ENCODE measurements at places on chromosomes 16 and 17.
A peak's percentile ranks its signal among the peaks of the same experiment; 100 is the strongest.

DNA sequence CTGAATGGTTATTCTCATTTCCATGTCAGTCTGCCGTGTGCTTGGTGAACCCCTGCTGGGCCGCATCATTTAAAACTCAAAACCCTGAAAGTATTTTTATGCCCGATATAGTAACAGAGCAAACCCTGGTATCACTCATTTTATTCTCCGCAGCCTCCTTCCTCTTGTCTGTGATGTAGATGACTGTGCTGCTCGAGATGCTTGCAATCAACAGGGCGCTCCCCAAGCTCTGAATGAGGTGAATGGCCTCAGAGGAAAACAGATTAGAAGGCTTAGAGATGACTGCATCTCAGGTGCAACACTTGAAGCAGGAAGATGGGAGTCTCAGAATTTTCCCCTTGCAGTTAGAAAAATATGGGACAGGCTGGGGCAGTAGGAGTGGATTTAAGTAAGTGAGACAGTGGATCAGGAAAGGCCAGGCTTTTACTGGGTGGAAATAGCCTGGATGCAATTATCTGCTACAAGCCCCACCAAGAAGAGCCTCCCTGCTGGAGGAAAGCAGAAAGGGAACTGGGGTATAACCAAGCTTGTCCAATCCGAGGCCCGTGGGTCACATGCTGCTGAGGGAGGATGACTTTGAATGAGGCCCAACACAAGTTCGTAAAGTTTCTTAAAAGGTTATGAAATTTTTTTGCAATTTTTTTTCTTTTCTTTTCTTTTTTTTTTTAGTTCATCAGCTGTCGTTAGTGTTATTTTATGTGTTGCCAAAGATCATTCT lies 166.9 kb downstream of the CDH13 start:
- no peak for DNase-seq

- peak; percentile 58 for DNase-seq
Observed at GRCh38 chr16:1543085-1543896, 9.8 kb downstream of the TMEM204 start.

GRCh38 chr16:71536752-71537499 lies 10.7 kb downstream of the CHST4 start:
- no peak for DNase-seq

DNA sequence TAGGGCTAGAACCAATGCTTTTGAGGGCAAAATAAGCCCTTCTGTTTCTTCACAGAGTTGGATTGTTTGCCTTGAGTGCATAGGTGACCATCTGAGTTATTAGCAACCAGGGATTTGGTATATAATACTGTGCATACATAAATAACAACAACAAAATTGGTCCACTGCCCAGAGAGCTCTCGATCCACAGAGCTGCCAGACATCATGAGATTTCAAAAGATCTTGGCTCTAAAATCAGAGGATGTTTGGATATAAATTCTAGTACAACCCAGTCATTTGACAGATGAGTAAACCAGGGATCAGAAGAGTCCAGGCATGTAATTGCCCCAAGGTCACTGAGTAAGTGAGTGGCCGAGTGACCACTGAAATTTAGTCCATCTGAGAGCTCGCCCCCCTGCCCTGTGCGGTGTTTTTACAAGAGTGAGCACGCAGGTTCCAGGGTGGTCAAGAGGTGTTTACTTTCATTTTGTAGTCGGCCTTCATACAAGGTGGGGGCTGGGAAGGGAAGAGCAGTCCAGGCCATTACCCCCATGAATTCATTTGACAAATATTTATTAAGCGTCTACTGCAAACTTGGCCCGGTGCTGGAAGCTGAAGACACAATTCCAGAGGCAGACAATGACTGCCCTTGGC lies 1.8 kb upstream of the MT2A start:
- DNase-seq, result no peak

- DNase-seq, result no peak
Observed at GRCh38 chr17:9432934-9433421, 142.6 kb downstream of the STX8 start.

DNA sequence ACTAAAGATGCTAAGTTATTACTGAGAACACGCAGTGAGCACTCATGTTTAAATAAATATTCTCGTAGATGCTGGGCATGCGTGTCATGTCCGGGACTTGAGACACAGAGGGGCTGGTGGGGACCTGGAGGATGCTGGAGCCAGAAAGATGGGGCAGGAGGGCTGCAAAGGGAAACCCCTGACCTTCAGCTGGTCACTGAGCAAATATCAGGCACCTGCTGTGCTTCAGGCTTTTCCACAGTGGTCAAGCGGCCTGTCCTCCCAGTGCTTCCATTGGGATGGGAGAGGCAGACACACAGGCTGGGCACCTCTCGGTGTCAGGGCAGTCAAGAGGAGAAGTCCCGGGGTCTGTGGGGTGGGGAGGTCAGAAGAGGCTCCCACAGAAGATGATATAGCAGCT lies 211.4 kb downstream of the GSG1L start:
- DNase-seq, result no peak

DNA sequence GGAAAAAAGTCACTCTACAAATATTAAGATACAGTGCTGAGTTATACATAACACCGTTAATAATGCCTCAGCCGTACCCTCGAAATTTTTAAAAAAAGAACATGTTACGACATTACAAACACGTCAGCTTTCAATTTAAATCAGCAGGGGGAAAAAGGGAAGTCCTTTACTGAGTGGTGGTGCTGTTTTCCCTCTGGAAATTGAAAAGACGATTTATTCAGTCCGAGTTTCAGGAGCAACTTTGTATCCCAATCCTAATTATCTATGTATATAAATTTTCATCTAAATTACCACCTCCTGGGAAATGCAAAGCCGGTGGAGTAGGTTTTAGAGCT lies 1.3 kb downstream of the NETO2 start:
- peak; percentile 15 for DNase-seq

DNA sequence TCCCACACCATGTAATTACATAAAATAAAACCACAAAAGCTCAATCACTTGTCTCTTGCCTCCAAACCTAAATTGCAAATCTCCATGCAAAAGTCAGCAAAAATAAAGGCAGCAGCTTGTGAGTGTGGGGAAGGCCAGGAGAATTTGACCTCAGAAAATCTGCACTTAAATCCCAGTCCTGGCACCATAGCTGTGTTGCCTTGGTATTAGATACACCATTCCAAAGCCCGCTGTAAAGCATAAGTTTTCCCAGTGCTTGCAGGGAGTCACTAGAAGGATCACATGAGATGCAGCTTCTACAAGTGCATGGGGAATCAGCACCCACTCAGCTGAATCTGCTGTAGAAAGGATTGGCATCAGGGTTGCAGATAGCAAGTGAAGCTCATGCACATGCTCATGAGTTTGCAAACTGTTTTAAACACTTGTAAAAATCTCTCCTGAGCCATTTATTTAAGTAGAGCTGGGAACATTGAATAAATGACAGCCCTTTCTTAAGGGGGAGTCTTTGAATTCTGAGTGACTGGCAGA lies 495.0 kb upstream of the HSBP1 start:
- DNase-seq, result no peak

DNA sequence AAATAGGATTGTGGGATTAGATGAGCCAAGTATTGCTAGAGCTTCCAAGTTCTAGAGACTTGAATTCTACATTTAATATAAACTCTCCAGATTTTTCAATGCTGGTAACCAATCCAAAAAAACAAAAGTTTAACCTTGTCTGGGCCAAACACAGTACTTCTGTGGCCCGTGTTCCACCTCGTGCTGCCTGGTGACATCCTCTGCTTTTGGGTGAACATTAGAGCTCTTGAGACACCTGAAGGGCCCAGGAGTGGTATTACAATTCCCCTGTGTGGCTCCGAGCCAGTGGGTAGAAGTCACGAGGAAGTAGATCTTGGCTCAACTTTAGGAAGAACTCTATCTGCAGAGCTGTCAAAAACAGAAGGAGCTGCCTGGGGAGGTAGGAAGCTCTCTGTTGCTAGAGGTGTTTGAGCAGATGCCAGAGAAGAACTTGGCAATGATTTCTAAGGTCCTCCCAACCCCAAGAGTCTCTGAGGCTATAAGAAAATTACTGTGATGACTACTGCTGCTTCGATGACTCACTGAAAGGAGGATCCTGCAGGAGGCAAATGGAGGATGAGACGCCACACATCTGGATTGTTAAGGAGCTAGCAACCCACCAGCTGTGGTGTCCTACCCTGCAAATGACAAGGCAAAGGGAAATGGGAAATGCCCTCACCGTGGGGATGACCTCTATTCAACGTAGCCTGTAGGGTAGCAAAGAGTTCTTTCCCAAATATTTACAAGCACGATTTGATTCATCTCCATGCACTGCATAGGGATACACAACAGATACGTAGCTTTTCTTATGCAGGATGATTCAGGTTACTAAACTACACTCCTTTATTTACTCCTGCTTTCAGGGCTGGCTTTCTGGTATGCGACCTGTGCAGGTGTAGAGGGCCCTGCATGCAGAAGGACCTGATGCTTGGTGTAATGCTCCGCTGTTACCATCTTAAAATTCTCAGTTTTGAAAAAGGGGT lies 45.8 kb upstream of the GAS7 start:
- no peak for DNase-seq

DNA sequence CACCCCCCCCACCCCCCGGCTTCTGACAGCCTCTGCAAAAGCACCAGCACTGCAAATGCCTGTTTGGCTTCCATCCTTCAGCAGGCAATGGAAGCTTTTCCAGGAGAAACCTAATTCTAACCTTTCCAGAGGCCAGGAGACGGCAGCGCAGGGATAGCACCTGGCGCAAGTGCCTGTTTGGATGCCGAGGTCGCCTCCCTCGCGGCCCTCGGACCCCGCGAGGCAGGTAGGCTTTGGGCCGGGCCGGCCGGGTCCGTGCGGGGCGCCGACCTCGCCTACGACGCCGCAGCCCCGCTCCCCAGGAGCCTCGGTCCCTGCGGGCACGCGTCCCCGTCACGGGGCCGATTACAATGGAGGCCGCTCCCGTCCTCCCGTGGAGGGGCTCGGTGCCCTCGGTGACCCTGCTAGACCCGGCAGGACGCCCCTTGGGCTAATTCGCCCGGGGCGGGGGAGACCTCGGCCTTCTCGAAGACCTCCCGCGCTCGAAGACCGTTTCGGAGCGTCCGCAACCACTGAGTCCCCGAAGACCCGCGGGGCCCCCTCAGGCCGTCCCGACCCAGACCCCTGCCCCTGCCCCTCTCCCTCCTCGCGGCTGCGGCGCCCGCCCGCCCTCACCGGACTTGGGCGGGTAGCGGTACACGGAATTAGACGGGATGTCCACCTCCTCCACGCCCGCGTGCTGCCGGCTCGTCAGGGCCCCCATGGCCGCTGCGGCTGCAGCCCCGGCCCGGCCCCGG lies 587 bp downstream of the RNF157 start:
- DNase-seq, result no peak

- DNase-seq, result peak; percentile 2
Observed at GRCh38 chr17:59300941-59301340, 30.5 kb upstream of the YPEL2 start.

GRCh38 chr16:24609740-24610415 lies 70.5 kb downstream of the RBBP6 start:
- no peak for DNase-seq

DNA sequence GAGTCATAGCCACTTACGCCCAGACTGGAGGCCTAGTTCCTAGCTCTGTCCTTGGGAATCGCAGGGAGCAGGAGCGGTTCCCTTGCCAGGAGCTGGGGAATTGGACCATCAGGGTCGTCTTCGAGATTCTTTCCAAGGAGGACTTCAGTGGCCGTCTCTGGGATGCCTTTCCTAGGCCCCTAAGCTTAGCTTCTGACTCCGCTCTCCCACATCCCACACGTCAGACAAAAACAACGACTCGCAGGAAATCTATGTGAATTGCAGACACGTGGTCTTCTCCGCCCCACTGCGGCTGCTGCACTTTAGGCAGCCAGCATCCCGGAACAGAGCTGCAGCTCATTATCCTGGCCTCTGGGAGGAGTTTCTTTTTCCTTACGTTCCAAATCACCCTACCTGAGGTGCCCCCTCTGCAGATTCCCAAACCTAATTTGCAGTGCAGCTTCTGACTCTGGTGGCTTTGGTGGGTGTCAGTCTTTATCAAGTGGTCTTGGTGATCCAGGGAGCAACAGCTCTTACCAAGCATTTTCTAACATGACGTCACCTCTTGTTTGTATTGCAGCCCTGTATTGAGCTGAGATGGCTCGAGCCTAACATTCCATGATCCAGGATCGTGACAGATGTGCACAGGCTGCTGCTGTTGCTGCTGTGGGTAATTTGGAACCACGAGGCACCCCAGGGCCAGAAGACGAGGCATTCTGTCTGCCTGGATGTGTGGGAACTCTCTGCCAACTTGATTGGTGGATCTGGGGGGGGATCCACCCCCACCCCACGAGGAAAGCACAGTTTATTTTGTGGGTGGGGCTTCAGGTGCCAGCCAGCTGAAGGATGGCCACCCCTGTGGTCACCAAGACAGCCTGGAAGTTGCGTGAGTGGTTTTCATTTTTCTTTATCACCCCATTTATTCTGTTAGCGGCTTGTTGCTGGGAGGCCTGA lies 1.1 kb downstream of the KATNB1 start:
- peak; percentile 29 for DNase-seq

DNA sequence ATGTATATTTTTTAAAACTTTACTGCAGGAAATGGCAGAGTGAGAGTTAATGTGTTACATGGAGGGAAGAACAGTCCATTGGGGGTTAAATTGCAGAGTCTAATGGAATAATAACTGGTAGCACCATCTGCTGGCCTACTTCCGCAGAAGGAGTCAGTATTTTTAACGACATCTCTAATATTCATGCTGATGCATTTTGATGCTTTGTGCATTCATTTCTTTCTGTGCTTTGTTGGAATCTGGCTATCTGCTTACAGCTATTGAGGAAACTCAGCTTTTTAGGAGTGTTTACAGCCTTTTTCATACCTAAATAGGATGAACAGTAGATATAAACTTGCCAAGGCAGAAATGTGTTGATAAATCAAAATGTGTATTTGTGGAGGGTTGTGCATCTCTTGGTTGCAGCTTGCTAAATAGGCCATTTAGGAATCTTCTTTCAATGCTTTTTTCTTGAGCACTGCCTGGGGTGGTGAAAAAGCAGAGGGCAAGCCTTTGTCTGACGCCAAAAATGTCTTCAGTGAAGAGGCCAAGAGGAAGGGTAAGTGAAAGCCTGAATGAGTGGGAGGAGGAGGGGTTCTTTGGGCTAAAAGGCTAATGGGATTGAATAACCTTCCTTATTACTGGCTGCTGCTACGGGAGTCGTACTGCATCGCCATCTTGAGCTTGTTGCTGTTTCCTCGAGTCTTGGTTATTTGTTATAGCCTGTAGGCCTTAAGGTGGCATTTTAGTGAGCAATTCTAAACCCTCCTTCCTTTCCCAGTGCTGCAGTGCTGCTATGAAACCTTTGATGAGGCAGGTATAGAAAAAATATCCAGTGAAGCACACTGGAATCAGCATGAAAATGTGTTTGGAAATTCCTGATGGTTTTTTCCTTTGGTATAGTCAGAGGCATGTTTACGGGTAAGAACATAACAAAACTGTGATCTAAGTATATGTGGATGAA lies 153.3 kb downstream of the CHD9 start:
- DNase-seq, result peak; percentile 36

All from CD4-positive, alpha-beta T cell treated with Interferon alpha-2 for 1 hour (primary cell).